ENCODE measurements at places on chromosomes 4 and X. TPM values are rescaled to one million over a fixed set of nuclear protein-coding genes. Genes with fewer than 3 reads are reported as not detected.

Gene PSMD10
- 96.8 TPM for total RNA-seq

Gene CSAG3
- 0.40 TPM for total RNA-seq

Gene UGT2B10
- 0.45 TPM for total RNA-seq

Gene MID1IP1
- 40.4 TPM for total RNA-seq

Gene GYPE
- not detected for total RNA-seq

- peak overlapping the region; percentile 3 for H3K4me3 ChIP-seq
- H3K4me1 ChIP-seq: no peaks in the 10 kb centered on the region
- H3K27me3 ChIP-seq: peaks cover 4% of the 10 kb centered on the region
These were observed 160.5 kb downstream of the ZNF518B start for GRCh38 chr4:10296730-10297129.

DNA sequence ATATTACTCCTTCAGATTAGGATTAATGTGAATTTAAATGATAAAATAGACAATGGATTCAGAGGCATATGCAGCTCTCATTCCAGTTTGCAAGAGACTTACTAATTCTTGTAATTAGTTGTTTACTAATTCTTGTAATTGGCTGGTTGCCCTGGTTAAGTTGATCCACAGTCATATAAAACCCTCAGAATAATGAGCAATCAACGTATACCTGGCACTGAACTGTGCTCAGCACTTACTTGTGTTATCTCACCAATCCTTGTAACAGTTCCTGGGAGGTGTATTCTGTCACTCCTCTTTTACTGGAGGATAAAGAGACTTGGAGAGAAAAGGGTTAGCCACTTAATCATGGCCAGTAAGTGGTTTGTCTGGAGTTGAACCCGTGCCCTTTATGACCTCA is 10.5 kb downstream of the HERC5 start:
- DNase-seq: no peak
- no peak overlapping the region for H3K4me3 ChIP-seq
- H3K27ac ChIP-seq: no peak overlapping the region
- no peaks in the 10 kb centered on the region for H3K36me3 ChIP-seq

DNA sequence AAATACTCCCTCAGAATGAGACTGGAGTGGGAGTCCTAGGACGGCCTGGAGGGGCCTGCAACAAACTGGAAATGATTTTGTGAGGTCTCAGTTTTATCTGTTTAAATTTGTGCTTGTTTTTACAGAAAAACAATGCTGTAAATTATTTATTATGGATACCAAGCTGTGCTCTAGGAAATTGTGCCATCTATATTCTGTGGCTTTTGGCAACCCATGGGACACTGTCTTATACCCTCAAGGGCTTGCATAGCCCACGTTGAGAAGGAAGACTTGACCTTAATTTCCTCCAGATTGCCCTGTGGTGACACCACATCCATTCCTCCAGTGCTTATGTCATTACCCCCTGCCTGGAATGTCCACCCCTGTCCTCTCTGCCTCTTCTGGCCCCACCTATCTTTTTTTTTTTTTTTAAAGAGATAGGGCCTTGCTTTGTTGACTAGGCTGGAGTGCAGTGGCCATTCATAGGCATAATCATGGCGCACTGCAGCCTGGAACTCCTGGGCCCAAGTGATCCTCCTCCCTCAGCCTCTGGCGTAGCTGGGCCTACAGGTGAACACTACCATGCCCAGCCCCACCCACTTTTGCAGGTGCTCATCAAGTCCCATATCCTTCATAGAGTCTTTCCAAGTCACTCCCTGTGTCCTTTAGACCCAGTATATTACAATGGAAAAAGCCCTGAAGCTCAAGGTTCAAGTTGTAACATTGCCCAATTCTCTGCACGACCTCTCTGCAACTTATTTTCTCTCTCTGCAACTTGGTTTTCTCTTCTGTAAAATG is 77.4 kb downstream of the HPRT1 start:
- no peak for DNase-seq
- no peak overlapping the region for H3K27ac ChIP-seq
- no peaks in the 10 kb centered on the region for H3K27me3 ChIP-seq
- H3K4me3 ChIP-seq: no peak overlapping the region
- no peaks in the 10 kb centered on the region for H3K36me3 ChIP-seq
- H3K4me1 ChIP-seq: peaks cover 12% of the 10 kb centered on the region

- H3K4me3 ChIP-seq: no peak overlapping the region
- no peak overlapping the region for H3K27ac ChIP-seq
- H3K36me3 ChIP-seq: peaks cover 11% of the 10 kb centered on the region
- no peaks in the 10 kb centered on the region for H3K27me3 ChIP-seq
- DNase-seq: no peak
These were observed 58.6 kb upstream of the MCF2 start for GRCh38 chrX:139766545-139766983.

DNA sequence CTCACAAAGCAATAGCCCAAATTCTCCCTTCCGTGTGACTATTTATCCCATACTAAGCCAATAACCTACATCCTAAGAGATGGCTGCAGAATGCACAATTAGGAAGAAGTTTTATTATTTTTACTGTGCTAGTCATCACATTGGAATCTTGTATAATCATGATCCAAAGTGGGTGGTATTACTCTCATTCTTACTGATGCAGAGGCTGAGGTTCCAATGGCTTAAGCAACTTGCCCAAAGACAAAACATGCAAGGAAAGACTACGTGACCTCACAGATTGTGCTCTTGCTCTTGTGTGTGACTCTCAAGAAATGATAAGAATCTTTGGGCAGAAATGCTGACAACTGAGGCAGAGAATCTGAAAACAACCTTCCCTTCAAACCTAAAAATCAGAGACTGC is 212.2 kb downstream of the LDB2 start:
- no peaks in the 10 kb centered on the region for H3K36me3 ChIP-seq
- H3K4me3 ChIP-seq: no peak overlapping the region
- no peaks in the 10 kb centered on the region for H3K27me3 ChIP-seq
- H3K27ac ChIP-seq: no peak overlapping the region
- H3K4me1 ChIP-seq: peaks cover 15% of the 10 kb centered on the region
- DNase-seq: no peak

- no peak overlapping the region for H3K4me3 ChIP-seq
- no peak overlapping the region for H3K27ac ChIP-seq
- no peak for DNase-seq
- H3K4me1 ChIP-seq: no peaks in the 10 kb centered on the region
- no peaks in the 10 kb centered on the region for H3K36me3 ChIP-seq
These were observed 73.0 kb downstream of the TLL1 start for GRCh38 chr4:165945991-165946390.

All from type B pancreatic cell (in vitro differentiated cells).